Articular chondrocyte of knee joint (primary cell): ENCODE measurements at places on chromosomes 7 and 10. TPM values are rescaled to one million over a fixed set of nuclear protein-coding genes. Genes with fewer than 3 reads are reported as not detected.

The AZGP1 gene
- total RNA-seq = not detected in 2 replicates

The RPS24 gene
- 2,543 and 2,834 TPM in 2 replicates for total RNA-seq

The STEAP1B gene
- total RNA-seq = 26.2 and 32.1 TPM in 2 replicates

The CASP2 gene
- 11.6 and 12.6 TPM in 2 replicates for total RNA-seq

The CPXM2 gene
- 52.1 and 71.0 TPM in 2 replicates for total RNA-seq

The TFPI2 gene
- total RNA-seq = 6.4 and 16.0 TPM in 2 replicates

The RELN gene
- total RNA-seq = under 0.01 TPM in 2 replicates

The GATA3 gene
- 0.11 TPM in 1 of 2 replicates, not detected in the other for total RNA-seq

The TSPAN15 gene
- total RNA-seq = 0.13 and 0.32 TPM in 2 replicates

The C10orf62 gene
- 0.32 and 0.52 TPM in 2 replicates for total RNA-seq

The HPS1 gene
- 41.1 and 49.4 TPM in 2 replicates for total RNA-seq

The CALHM1 gene
- not detected in 2 replicates for total RNA-seq

The ASIC3 gene
- total RNA-seq = 0.13 and 0.32 TPM in 2 replicates

The GRID2IP gene
- under 0.01 and 0.11 TPM in 2 replicates for total RNA-seq

The TFAM gene
- 24.3 and 25.1 TPM in 2 replicates for total RNA-seq

The FGL2 gene
- total RNA-seq = 1.7 and 3.5 TPM in 2 replicates

The CAV1 gene
- 259 and 374 TPM in 2 replicates for total RNA-seq

The DRGX gene
- not detected in 2 replicates for total RNA-seq

The ADAM22 gene
- total RNA-seq = 0.65 and 1.0 TPM in 2 replicates

The GPR15LG gene
- not detected in 2 replicates for total RNA-seq

The SPAM1 gene
- not detected in 2 replicates for total RNA-seq

The SSBP1 gene
- 121 and 139 TPM in 2 replicates for total RNA-seq

The CTBP2 gene
- total RNA-seq = 46.5 and 49.1 TPM in 2 replicates

The SMARCD3 gene
- total RNA-seq = 39.7 and 43.1 TPM in 2 replicates

The HMX2 gene
- not detected in 2 replicates for total RNA-seq
